Glutamatergic neuron (in vitro differentiated cells): ENCODE measurements at places on chromosomes 5 and 9. TPM values are rescaled to one million over a fixed set of nuclear protein-coding genes. Genes with fewer than 3 reads are reported as not detected.

GRCh38 chr5:89279391-89280036, 396.5 kb upstream of the MEF2C start:
- no peak for DNase-seq

- DNase-seq = no peak
These were observed 212.8 kb upstream of the ADAMTSL1 start for GRCh38 chr9:18261181-18261580.

- no peak for DNase-seq
These were observed 727.1 kb upstream of the GRAMD2B start for GRCh38 chr5:125695996-125696655.

DNA sequence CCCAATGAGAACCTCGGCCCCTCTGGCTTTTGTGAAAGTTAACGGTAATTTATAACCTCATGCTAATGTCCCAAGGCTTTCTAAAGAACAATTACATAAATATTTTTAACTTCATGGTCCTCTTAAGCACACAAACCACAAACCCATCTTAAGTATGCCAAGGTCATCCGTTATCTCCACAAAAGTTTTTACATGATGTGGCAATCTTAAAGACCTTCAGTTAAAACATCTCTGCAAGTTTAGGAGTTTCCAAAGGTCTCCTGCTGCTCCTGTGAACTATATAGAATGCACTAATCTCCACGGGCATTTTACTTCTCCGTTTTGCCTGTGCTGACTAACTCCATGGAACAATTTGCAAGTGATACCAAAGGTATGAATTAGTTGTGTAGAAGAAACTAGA, 228.2 kb downstream of the TLE1 start:
- no peak for DNase-seq

GRCh38 chr9:26744191-26744965, 148.2 kb downstream of the CAAP1 start:
- no peak for DNase-seq

DNA sequence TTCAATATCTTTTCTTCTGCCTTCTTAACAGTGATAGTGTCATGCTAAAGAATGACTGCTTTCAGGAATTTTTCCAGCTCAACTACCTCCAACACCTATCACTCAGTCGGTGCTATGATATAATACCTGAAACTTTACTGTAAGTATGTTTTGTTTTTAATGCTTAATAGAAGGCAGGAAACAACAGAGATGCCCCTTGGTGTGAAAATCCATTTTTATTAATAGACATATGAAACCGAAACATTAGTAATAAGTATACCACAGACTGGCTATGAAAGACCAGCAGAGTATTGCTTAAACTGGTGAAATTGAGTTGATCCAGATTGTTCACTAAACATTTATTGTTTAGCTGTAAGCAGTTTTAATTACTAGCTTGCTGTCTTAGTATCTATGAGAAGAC, 25.2 kb downstream of the SKP2 start:
- DNase-seq = no peak

DNA sequence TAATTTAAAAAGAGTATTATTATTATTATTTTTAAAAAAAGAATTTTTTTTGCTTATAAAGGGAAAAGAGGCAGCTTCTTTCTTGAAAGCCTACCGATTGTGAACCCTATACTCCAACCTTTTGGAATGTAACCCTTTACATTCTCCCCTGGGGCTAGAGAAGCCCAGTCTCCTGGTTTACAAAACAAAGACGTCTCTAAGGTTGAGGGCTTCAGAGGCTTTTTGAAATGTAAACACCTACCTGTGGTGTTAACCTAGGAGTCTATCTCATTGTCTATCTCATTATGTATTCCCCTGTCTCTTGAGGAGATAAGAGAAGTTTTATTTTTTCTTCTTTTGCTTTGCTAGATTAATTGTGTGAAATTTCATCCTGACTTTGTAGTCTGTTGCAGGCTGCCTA, 4.7 kb downstream of the TNFSF8 start:
- no peak for DNase-seq

DNA sequence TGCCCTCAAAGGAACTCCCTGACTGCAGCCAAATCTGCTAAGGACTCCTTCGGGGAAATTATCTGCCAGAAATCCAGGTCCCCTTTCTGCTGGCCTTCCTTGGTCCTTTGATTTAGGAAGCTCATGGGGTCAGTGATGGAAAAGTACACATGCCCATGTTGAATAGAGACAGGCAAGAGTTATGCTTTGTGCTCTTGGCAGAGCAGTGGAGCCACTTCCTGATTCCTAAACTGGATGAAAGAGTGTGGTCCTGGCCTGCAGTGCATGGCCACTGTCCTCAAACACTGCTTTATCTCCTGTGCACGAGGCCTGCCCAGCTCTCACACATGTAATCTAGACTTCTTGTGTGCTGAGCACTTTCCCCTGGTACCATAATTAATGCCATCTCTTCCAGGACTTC, 2.0 kb upstream of the EBF1 start:
- no peak for DNase-seq

- no peak for DNase-seq
These were observed 25.0 kb upstream of the LAMC3 start for GRCh38 chr9:130983970-130984369.

DNA sequence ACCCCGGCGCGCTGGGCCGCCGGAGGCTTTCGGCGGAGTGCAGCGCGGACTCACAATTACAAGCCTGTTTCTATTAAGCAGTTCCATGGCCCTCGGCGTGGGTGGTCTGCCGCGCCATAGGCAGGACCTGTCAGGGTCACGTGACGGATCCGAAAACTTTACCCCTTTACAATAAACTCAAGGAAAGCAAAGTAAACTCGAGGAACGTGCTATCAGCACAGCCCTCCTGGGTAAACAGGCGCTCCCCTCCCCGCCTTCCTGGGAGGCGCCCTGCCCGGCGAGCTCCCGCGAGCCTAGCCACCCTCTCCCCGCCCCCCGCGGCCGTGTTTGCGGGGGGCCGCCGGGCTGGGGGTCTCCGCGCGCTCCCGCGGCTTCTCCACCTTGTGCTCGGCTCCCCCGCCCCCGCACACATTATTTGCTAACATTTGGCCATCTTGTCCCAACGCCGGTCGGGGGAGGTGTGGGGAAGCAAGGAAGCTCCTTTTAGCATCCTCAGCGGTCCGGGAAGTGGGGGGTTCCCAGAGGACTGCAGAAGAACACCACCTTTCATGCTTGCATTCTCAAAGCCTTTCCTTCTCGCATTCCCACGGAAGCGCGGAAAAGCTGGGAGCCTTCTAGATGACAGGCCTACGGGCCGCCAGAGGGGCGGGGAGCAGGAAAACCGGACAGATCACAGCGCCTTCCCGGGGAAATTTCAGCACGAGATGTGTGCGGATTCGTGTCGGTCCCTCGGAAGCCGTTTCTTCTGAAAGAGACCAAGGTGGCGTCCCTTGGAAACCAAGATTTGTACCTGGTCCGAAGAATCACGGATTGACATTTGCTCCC, at the start of gene PTCH1:
TSS of gene PTCH1 (minus strand) at position 238 of the 825 bp plus-strand sequence.
- DNase-seq = peak; percentile 55

DNA sequence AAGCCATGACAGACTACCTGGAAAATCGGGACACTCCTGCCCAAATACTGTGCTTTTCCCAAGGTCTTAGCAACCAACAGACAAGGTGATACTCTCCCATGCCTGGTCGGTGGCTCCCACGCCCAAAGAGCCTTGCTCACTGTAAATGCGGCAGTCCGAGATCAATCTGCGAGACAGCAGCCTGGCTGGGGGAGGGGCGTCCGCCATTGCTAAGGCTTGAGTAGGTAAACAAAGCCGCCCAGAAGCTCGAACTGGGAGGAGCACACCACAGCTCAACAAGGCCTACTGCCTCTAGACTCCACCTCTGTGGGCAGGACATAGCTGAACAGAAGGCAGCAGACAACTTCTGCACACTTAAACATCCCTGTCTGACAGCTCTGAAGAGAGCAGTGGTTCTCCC, 272.1 kb upstream of the CCNG1 start:
- DNase-seq = no peak

DNA sequence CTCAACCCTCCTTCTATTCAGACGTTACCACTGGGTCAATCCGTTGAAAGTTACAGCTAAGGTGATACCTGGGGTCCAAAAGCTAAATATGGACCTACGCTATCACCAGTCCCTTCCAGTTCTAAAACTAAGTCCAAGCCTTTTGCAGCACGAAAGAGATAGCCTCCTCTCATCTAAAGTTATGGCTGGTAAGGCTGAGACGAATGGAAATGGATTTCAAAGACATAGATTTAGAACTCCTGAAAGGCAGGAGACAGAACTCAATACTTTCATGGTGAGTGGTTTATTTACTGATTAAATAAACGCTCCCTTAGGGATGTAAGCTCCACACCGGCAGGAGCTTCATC, 751 bp upstream of the RIC1 start:
- DNase-seq = no peak

DNA sequence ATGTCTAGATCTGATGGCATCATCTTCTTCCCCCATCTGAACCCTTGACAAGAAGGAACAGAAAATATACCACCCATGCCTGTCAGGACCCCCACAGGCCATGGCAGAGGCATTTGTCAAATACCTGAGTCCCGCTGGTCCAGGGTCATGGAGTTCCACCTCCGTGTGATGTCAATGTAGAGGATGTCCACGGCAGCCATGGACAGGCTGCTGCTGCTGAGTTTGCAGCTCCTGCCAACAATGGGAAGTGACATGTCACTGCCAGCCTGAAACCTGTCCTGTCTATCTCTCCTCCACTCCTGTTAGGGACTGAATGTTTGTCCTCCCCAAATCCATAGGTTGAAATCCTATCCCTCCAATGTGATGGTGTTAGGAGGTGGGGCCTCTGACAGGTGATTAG, 208.8 kb downstream of the DAB2IP start:
- DNase-seq = no peak

- DNase-seq = no peak
These were observed 70.9 kb downstream of the PTTG1 start for GRCh38 chr5:160492565-160492964.

DNA sequence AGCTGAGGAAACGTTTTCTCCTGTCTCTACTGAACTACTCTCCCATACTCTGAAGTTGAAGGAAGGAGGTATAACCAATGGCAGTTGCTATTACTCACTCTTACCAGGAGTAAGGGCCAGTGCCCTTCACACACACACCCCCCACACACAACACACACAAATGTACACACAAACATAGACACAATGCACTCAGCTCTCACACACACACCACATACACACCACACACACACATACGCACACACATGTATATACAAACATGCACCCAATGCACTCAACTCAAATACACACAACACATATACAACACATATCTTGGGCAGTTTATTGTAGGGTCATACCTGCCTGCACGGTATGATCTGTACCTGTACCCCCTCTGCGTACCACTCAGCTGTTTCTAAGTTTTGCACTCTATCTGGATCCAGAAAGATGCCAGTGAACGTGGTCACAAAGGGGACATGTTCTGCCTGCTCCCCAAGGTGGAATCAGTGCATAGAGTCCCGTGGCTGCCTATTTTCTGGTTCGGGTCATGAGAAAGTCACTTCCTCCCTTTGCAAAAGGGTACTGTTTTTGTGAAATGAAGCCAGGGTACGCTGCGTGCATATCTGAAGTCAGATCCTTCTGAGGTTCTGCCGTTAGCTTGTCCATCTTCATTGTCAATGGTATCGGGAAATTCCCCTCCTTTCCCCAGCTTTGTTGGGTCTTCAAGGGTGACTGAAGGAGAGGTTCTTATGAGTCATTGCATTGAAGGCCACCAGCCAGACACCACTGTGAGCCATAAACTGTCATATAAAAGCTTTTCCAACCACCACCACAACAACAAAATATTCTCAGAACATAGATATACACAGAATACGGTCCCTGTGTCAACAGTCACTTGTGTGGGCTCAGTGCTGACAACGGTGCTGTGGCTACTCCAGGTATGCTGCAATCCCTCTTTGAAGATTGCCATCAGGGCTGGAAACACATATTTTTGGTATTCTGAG, 131.9 kb downstream of the UGCG start:
- DNase-seq = no peak

GRCh38 chr5:110104060-110104725, 414.5 kb downstream of the MAN2A1 start:
- no peak for DNase-seq

GRCh38 chr9:106032978-106033377, 338.6 kb downstream of the TMEM38B start:
- DNase-seq = no peak

- no peak for DNase-seq
These were observed 2.9 kb downstream of the TGFBI start for GRCh38 chr5:136031711-136032110.

DNA sequence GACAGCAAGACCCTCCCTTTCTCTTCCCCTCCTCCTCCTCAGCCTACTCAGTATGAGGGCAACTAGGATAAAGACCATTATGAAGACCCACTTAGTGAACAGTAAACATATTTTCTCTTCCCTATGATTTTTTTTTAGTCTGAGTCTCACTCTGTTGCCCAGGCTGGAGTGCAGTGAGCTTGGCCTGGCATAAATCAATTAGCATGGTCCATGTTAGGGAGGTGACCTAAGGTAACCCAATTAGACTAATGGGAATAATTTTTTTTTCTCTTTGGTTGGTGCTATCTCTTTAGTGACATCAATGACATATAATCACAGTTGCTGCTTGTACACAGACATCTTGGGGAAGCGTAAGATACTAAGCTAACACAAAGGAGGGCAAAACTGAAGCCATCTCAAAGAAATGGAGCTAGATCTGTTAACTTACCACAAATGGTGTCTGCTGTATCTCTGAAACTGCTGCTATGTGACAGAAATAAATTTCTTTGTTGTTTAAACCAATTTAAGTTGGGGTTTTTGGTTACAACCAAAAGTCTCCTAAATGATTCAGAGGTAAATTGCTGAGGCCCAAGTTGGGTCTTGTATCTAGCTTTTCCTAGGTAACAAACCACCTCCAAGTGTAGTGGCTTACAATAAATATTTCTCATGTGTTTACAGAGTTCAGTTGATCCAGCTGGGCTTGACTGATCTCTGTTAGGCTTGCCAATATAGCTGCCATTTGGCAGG, 13.3 kb downstream of the PKD2L2 start:
- no peak for DNase-seq

GRCh38 chr5:149636191-149636860, 55.0 kb downstream of the ARHGEF37 start:
- DNase-seq = no peak

- peak; percentile 39 for DNase-seq
These were observed 35.2 kb upstream of the SPATA31C2 start for GRCh38 chr9:88173378-88173999.

Gene HTR1A
- 1.2 TPM for total RNA-seq

Gene PRDM9
- total RNA-seq = not detected

Gene WDR31
- total RNA-seq = 1.3 TPM

Gene PROB1
- total RNA-seq = 1.3 TPM

Gene OBP2A
- total RNA-seq = not detected

Gene OLFML2A
- not detected for total RNA-seq

Gene SPINK5
- 7.5 TPM for total RNA-seq

Gene FGFR4
- total RNA-seq = 5.2 TPM

Gene TAS2R1
- total RNA-seq = not detected

Gene BHMT
- total RNA-seq = 20.4 TPM

Gene TAF11L10
- total RNA-seq = 0.83 TPM

Gene PIP5K1B
- 0.27 TPM for total RNA-seq

Gene CTSV
- 1.3 TPM for total RNA-seq

Gene RGS7BP
- total RNA-seq = 0.27 TPM

Gene PFN3
- total RNA-seq = not detected

Gene STPG3
- not detected for total RNA-seq

Gene C9orf153
- 0.27 TPM for total RNA-seq

Gene KCNV2
- total RNA-seq = not detected
